ENCODE measurements at places on chromosomes 2 and 18.

GRCh38 chr2:40094451-40094850 is 315.4 kb upstream of the THUMPD2 start:
- no peak for DNase-seq

GRCh38 chr2:147659051-147659450 is 185.8 kb upstream of the ACVR2A start:
- no peak for DNase-seq

DNA sequence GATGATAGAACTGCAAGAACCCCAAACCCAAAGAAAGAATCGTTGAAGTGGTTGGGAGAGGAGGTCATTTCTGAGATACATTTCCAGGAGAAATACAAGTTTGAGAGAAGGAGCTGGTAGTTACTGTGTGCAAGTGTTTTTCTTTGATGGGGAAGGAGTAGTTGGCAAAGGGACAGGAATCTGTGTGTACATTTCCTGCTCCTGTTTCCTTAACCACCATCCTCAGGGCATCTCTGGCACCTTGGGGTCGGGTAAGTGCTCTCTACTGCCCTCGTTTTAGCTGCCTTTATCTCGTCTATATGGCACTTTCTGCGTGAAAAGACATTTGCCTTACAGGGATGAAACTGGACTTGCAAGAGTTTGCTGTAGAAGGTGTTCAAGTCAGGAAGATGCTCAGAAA is 27.3 kb downstream of the CDC42EP3 start:
- DNase-seq: no peak

DNA sequence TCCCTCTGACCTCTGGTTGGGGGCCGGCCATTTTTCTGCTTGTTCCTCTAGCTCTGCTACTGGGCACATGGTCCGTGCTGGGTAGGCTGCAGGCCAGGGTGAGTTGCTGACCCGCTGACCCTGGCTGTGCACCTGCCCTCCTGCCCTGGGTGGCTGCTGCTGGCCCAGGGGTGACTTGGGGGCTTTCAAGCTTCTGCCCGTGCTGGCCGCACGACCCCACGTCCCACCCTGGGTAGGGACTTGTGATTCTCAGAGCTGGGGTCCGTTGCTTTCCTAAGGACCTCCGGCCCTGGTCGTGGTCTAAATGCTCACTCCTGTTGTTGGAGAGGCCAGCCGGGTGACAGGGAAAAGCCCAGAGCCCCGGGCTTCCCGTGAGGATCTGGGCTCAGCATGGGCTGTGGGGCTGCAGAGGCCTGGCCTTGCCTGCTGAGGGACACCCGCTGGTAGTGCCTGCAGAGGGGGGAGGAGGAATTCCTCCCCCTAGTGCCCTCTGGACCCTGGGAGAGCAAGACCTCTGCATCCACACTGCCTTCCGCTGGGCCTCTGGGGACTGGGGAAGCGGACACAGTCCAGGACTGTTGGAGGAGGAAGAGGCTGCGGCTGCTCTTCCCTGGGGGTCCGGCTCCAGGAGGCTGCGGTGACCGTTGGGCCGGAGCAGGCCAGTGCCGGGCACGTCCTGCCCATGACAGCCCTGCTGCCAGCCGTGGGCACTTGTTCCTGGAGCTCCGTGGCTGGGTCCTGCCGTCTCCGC is 6.3 kb upstream of the GAL3ST2 start:
- peak; percentile 74 for DNase-seq

DNA sequence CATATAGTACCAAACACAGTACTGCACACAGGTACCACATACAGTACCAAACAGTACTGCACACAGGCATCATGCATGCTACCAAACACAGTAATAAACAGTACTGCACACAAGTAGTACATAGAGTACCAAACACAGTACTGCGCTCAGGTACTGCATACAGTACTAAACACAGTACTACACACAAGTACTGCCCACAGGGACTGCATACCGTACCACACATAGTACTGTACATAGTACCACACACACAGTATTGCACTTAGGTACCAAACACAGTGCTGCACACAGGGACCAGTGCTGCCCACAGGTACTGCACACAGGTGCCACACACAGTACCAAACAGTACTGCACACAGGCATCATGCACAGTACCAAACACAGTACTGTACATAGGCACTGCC is 74.9 kb downstream of the ZNF236 start:
- DNase-seq: no peak

GRCh38 chr2:117232305-117232704 is 582.2 kb upstream of the DDX18 start:
- DNase-seq: no peak

GRCh38 chr2:237895544-237896506 is 36.4 kb downstream of the RAMP1 start:
- DNase-seq: no peak

GRCh38 chr2:88481691-88482336 is 29.3 kb upstream of the FOXI3 start:
- DNase-seq: peak; percentile 34

DNA sequence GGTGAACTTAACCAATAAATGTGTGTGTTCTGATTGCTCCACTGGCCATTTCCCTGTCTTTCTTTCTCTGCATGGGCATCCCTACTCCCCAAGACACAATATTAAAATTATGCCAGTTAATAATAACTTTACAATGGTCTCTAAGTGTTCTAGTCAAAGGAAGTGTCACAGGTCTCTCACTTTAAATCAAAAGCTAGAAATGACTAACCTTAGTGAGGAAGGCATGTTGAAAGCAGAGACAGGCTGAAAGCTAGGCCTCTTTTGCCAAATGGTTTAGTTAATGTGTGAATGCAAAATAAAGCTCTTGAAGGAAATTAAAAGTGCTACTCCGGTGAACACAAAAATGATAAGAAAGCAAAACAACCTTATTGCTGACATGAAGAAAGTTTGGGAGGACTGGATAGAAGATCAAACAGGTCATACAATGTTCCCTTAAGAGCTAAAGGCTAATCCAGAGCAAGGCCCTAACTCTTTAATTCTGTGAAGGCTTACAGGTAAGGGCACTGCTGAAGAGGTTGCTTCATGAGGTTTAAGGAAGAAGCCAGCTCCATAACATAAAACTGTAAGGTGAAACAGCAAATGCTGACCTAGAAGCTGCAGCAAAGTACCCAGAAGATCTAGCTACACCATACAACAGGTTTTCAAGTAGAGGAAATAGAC is 44.0 kb upstream of the ARHGAP15 start:
- no peak for DNase-seq

DNA sequence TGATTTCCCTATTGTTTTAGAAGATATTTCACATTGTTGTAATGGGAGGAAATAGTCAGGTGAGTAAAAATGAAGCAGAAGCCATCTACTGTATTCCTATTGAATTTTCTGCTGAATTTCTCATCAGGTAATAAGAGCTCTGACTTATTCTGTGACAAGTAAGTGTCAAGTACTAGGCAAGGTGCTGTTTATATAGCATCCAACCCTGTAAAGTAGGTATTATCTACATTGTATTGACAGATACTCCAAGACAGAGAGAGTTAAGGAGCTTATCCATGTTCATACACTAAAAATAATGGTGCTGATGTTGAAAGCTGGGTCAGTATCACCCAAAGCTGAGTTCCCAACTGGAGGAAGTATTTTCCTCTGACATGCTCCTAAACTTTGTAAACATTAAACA is 106.0 kb downstream of the KCNJ3 start:
- no peak for DNase-seq

DNA sequence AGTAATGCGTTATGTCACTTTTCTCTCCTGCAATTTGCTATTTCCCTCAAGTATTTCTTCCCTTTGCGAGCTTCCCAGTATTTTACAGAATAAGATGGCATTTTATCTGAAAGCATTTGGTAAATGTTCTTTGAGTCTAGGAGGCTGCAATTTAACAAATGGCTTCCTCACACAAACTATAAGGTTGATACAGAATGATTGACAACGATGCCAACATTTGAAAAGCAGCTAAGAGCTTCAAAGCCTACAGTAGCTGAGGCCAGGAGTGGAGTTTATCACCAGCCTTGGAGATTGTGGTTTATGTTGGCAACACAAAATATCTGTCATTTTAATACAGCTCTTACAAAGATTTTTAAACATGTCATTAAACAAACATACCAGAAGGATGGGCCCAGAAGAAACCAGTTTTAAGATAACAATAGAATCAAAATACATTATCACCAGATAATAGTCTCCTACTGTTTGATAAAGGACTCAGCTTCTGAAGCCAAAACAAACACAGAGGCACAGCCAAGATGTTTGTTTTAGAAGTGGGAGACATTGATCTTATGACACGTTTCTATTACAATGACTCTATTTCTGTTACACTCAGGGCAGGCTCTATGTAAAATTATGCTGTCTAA is 711.4 kb upstream of the ACVR2A start:
- DNase-seq: no peak

DNA sequence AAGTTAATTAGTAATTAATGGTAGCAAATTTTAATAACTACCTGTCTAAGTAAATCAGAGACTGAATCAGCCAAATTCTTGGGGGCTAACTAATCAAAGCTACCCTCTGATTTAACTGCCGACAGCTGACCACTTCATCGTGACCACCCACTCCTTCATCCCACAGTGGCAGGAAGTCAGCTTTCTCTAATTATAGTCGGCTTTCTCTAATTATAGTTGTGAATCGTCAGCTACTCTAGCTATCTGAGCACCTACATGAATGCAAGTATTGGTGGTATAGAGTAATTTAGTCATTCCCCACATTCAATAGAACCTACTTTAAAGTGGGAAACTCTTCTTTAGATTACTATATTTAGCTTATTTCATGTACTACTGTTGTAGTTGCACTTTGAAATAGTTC is 185.5 kb downstream of the PTGR3 start:
- DNase-seq: no peak

DNA sequence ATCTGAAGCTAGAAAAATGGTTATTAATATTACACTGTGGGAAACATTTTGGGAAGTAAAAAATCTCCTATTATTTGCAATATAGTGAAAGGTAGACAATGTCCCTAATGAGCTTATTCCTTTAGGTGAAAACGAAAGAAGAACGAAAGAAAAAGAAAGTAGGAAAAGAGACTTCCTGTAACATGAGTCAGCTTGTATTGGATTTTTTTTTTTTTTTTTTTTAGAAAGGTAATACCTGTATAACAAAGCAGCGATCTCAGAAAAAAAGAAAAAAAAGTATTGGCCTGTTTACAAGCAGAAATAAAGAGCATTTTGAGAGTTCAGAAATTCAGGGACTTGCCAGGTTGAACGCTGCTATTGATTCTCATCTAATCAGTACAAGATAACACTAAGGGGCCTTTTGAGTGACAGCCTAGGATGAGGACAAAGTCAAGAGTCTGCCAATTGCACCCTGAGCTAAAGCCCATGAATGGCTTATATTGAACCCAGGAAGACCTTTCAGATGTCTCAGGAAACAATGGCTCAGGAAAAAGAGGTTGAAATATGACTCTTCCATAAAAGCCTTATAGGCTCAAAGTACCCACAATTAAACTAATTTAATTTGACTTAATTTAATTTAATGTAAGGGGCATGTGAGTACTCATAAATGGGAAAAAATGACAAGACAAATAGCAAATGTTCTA is 615.6 kb upstream of the CDH2 start:
- no peak for DNase-seq

- DNase-seq: no peak
Observed at GRCh38 chr2:216292475-216292874, 79.8 kb downstream of the MARCHF4 start.

- no peak for DNase-seq
Observed at GRCh38 chr18:48038636-48039035, 108.2 kb upstream of the SMAD2 start.

DNA sequence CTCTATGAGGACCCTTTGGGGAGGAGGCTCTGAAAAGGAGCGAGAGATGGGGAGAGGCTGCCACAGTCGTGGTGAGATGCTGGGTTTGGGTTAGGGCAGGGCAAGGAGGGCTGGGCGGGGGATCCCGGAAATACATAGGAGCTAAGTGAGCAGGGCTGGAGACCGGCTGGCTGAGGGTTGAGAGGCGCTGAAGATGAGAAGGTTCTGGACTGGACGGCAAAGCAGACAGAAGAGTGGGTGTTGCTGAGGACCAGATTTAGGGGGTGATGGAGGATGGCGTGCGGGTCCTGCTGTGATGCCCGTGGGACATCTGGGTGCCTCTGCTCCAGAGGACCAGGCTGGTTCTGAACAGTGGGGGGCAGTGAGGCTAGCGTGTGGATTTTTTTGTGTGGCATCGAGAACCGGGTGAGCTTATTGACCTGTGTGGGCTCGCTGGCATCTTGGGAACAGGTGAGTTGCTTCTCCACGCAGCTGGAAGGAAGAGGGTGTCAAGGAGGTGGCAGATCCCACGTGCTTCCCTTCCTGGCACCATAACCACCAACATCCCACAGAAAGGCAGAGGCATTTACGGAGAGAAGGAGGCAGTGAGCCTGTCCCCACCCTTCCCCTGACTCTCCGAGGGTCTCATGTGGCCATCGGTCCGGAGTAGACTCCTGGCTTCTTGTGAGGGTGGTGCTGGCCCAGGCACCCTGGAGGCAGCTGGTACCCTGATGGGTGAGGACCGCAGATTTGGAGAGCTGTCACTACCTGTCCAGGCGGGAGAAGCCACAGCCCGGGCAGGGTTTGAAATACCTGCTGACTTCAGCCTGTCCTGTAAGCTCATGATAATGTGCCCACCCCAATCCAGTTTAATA is 70.3 kb downstream of the ASB1 start:
- no peak for DNase-seq

- DNase-seq: no peak
Observed at GRCh38 chr2:19158211-19158610, 200.2 kb downstream of the OSR1 start.

- peak; percentile 72 for DNase-seq
Observed at GRCh38 chr2:70647873-70648481, 94.4 kb upstream of the TGFA start.

- DNase-seq: peak; percentile 57
Observed at GRCh38 chr2:36967236-36967876, 1.0 kb upstream of the STRN start.

DNA sequence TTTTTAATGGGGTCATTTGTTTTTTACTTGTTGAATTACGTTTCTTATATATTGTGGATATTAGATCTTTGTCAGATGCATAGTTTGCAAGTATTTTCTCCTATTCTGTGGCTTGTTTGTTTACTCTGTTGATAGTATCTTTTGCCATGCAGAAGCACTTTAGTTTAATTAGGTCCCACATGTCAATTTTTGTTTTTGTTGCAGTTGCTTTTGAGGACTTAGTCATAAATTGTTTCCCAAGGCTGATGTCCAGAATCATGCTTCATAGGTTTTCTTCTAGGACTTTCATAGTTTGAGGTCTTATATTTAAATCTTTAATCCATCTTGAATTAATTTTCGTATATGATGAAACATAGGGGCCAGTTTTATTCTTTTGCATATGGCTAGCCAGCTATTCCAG is 13.2 kb downstream of the PIKFYVE start:
- DNase-seq: no peak

GRCh38 chr2:42809131-42809818 is 16.9 kb upstream of the HAAO start:
- no peak for DNase-seq

DNA sequence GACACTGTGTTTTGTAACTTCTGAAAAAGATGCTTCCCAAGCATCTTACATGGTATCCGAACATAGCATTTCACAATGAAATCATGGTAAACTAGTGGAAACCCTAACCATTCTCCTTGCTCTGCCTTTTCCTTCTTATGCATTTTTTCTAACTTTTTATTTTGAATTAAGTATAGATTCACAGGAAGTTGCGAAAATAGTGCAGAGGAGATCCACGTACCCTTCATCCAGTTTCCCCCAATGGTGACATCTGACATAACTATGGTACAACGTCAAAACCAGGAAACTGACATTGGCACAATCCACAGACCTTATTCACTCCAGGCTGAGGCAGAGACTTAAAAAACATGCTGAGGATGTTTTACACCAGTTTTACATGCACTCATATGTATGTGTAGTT is 38.3 kb downstream of the AAK1 start:
- no peak for DNase-seq

Measured in Caco-2 (cell line).